ENCODE measurements at places on chromosomes 4 and X.

GRCh38 chr4:82833696-82834313 lies 35.2 kb upstream of the SCD5 start:
- peak; percentile 55 for DNase-seq

- DNase-seq, result no peak
Observed at GRCh38 chr4:79899481-79899880, 173.5 kb downstream of the ANTXR2 start.

GRCh38 chr4:85672959-85673358 lies 198.0 kb downstream of the ARHGAP24 start:
- no peak for DNase-seq

GRCh38 chrX:49809891-49810632 lies 19.0 kb upstream of the PAGE4 start:
- no peak for DNase-seq

GRCh38 chr4:37453999-37454800 lies 209.7 kb downstream of the NWD2 start:
- DNase-seq, result no peak

- DNase-seq, result no peak
Observed at GRCh38 chr4:95105112-95105511, 347.4 kb downstream of the BMPR1B start.

DNA sequence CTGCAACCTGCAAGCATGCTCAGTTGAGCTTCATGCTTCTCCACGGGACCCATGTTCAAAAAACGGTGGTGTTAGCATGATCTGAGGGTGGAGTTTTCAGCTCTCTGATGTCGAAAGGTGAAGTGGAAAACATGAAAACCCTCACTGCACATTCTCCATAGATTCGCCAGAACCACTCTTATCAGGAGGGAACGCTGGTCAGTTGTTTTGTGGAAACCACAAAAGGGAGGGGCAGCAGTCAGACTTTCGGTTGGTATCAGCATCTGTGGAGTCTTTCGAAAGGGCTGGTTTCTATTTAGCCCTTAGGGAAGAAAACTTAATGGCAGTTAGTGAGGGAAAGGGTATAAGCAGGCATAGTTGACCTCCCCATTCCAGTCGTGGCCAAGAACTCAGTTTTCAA lies 12.6 kb downstream of the PPA2 start:
- DNase-seq, result no peak

- DNase-seq, result no peak
Observed at GRCh38 chrX:65608026-65608425, 59.4 kb upstream of the MSN start.

DNA sequence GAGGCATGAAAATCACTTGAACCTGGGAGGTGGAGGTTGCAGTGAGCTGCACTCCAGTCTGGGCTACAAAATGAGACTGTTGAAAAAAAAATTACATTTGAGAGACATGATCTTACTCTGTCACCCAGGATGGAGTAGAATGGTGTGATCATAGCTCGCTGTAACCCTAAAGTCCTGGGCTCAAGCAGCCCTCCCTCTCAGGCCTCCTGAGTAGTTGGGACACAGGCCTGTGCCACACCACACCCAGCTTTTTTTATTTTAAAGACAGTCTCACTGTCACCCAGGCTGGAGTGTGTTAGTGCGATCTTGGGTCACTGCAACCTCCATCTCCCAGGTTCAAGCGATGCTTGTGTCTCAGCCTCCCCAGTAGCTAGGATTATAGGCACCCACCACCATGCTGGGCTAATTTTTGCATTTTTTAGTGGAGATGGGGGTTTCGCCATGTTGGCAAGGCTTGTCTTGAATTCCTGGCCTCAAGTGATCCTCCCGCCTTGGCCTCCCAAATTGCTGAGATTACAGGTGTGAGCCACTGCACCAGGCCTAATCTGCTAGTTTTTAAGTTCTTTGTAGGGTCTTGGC lies 6.1 kb downstream of the RPS3A start:
- DNase-seq, result no peak

GRCh38 chr4:155079871-155080270 lies 128.6 kb upstream of the NPY2R start:
- no peak for DNase-seq

DNA sequence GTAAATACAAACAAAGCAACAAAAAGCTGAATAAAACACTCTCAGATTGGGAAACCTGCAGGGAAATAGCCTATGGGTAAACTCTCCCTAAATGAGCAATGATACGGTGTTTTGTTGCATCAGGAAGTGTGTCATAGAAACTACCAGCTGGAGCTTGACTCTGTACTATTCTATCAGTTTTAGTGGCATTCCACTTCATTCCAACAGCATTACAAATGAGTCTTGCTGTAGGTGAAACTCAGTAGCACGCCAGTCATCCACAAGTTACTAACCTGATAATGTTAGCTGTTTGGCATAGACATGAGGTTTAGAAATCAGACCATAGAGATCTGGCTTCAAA lies 24.9 kb downstream of the FGFBP1 start:
- DNase-seq, result no peak

- peak; percentile 100 for DNase-seq
Observed at GRCh38 chr4:38752941-38753806, 29.6 kb downstream of the TLR10 start.

GRCh38 chr4:25399510-25399909 lies 22.4 kb downstream of the ANAPC4 start:
- no peak for DNase-seq

DNA sequence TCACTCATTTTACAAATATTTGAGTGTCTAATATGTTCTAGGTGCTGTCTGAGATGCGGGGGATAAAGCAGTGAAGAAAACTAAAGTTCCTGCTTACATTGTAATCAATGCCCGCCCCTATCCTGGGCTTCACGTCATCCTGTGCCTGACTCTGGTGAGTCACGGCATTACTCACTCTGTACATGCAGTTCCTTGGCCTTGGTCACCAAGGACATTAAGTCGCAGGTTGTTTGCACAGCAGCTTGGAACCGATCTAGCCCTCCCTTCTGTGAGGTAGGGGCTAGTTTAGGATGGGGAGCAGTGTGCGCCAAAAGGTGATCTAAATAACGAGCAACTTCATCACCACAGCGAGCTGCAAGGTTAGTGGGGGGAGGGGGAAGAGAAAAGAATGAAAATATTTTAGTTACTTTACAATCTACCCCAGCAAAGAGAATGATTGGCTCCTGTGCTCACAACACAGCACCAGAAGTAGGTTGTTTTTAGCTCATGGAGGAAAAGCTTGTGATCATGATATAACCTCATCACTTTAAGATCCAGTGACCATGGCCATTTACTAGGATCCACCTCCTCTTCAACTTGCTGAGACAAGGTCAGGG lies 48.0 kb upstream of the HDAC8 start:
- peak; percentile 86 for DNase-seq

- no peak for DNase-seq
Observed at GRCh38 chr4:2081540-2081939, 22.4 kb downstream of the NAT8L start.

- DNase-seq, result no peak
Observed at GRCh38 chr4:37661772-37662171, 24.4 kb downstream of the RELL1 start.

GRCh38 chr4:67678612-67679011 lies 22.3 kb downstream of the UBA6 start:
- no peak for DNase-seq

- no peak for DNase-seq
Observed at GRCh38 chrX:30577362-30577991, at the start of gene TASL. Gene TASL (minus strand): TSS chrX:30577766. CDS start chrX:30560355, 17,411 bp downstream.

Data from cardiac muscle cell (in vitro differentiated cells and primary cell).